Heart right ventricle (tissue), 16 donors: ENCODE measurements at places on chromosomes 4 and X. TPM values are rescaled to one million over a fixed set of nuclear protein-coding genes. Genes with fewer than 3 reads are reported as not detected.

- DNase-seq = no peak
These were observed 813.5 kb upstream of the SLIT2 start for GRCh38 chr4:19438233-19438632.

GRCh38 chr4:41460641-41461040 lies 77.3 kb upstream of the LIMCH1 start:
- DNase-seq = no peak

Gene BMP3
- polyA plus RNA-seq = not detected

GRCh38 chrX:136975684-136976470 lies 57.9 kb downstream of the GPR101 start:
- no peak for DNase-seq
